ENCODE measurements at places on chromosomes 13 and 19.

DNA sequence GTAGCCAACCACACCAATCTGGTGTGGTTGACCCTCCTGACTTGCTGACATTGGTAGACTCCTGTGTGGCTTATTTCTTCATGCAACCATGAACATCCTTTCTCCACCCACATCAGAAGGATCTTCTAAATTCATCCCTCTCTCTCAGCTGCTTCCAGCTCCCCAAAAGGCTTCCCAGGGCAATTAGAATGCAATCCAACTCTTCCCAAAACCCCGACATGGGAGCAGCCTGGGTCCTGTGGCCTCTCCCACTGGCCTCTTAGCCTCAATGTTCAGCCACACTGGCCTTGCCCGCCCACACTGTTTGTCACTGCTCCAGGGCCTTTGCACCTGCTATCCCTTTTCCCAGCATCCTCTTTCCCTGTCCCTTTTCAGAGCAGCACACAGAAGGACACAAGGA, 199.8 kb upstream of the SGCG start:
- no peak for DNase-seq

- no peak for DNase-seq
These were observed 121.7 kb downstream of the SLITRK5 start for GRCh38 chr13:87792878-87793277.

- no peak for DNase-seq
These were observed 6.5 kb downstream of the DOT1L start for GRCh38 chr19:2170219-2170618.

GRCh38 chr19:45973553-45974338, at the start of gene NOVA2:
Gene NOVA2, minus strand, starts transcription at chr19:45973865. Its CDS starts 514 bp downstream, at chr19:45973351.
- peak; percentile 80 for DNase-seq

DNA sequence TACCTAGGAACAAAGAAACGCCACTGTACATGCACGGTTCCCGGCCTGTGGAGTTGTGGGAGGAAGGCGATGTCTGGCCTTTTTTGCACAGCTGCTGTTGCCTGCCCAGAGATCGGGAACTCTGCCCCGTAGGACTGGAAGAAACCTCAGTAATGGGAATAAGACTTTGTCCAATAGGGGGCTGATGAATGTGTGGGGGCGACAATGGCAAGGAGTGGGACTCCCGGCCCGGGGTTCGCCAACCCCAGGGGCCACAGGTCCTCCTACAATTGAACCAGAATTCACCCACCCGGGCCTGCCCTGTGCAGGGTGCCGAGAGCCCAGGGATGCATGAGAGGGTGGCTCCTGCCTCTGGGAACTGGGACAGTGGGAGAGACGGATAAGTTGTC, 2.0 kb upstream of the CEBPA start:
- peak; percentile 2 for DNase-seq

Data from AG08395 (cell line).